NCI-H226 (cell line): ENCODE measurements at places on chromosomes 6 and 20.

DNA sequence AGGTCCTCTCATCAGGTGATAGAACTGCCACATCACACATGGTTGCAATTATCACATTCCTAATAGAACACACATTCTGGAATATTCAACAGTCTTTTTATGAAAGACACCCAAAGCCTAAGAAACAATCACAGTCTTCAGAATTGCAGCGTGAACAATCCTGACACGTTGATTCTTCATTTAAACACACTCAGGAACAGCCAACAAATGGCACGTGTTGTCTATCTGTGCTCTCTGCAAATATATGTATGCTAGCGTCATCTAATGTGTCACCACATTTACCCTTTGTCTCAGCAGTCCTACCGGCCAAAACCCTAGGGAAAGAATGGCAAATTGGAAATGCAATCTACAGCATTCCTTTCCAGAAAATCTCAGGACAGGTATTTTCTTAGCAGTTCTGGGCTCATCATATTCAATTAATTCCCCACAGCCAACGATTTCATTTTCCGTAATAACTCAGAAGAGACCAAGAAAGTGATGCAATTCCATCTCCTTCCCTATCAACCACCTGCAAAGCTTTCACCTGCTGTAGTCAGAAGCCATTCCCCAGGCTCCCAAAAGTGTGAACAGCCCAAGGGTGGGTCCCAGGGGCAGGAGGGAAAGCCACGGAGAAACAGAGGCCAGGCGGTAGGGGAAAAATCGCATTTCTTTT, 280.3 kb upstream of the JARID2 start:
- DNase-seq = no peak

GRCh38 chr6:166314454-166314853, 6.3 kb upstream of the PRR18 start:
- no peak for DNase-seq

DNA sequence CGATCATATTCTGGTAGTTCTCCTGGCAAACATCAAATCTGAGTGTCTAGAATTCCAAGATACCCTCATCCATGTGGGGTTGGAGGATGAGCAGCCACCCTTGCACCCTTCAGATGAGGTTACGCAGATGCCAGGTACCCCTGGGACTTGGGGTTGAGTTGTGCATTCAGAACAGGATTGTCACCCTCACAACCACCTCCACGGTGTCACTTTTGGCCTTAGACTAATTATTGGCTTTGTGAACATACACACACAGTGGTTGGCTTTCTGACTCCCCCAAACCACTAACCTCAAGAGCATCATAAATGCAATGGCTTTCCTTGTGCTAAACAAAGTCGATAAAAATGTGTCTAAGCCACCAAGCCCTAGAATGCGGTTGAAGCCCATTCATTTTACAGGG, 2.9 kb upstream of the F13A1 start:
- DNase-seq = no peak

- no peak for DNase-seq
These were observed 117.2 kb upstream of the BACH2 start for GRCh38 chr6:90413867-90414266.

GRCh38 chr20:46261456-46262253, 46.6 kb downstream of the CDH22 start:
- DNase-seq = no peak
